Anterior cingulate cortex (tissue), 58 donors: ENCODE measurements at places on chromosomes 7 and 10.

DNA sequence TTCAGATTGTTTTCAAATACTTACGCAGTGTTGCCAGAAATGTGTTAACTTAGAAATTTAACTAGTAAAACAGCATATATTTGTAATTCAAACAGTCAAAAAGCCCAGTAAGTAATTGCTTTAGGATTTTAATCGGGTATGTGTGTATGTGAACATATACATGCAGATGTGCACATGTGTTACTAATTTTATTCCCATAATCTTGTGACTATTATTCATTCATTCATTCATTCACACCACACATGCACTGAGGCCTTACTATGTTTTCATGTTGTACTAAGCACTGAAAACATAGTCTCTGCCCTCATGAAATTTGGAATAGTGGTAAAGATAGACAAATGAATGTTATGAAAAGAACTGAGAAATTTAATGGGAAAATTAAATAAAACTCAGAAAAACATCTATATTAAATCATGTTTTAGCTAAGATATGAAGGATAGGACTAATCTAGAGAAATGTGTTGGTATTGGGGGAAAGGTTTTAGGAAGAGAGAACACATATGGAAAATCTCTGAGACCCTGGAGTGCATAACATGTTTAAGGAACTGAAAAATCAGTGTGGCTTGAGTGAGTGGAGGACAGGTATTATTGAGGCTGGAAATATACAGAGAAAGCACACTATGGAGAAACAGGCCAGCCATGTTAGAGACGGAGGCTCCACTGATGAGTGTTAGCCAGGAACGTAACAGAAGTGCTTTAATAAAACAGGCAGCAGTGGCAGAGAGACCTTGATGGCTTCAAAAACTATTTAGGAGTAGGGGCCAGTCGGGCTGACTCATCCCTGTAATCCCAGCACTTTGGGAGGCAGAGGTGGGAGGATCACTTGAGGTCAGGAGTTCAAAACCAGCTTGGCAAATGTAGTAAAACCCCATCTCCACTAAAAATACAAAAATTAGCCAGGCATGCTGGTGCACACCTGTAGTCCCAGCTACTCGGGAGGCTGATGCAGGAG is 80.3 kb downstream of the HDAC9 start:
- DNase-seq, result no peak

DNA sequence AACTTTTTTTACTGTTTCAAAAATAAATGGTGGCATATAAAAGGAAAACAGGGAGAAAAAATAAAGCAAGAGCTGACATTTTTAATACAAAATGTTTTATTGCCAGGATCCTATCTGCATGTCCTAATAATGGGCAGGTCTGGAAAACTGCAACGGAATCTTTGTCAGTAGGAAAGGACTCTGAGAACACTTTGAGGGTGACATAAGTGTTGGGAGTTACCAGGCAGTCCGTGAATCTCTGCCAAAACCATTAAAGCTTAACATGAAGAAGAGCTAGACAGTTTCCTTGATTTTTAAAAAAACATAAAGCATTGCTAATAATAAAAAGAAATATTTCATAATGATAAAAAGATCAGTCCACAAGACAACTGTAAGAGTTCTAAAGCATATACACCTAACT is 80.7 kb downstream of the AGMO start:
- no peak for DNase-seq

- DNase-seq, result no peak
Observed at GRCh38 chr10:78915190-78915518, 153.6 kb upstream of the ZMIZ1 start.

DNA sequence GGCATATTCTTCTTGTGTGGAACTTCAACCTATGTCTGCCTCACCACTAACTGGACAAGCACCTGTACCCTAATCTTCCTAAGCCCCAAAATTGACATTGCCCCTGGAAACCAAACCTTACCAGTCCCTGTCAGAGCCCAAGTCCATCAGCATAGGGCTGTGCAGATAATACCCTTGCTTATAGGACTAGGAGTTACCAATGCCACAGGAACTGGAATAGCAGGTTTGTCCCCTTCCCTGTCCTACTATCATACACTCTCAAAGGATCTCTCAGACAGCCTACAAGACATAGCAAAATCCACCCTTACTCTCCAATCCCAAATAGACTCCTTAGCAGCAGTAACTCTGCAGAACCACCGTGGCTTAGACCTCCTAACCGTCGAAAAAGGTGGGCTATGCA is 19.8 kb downstream of the ZNF107 start:
- no peak for DNase-seq

- no peak for DNase-seq
Observed at GRCh38 chr10:43404704-43405084, 4.3 kb downstream of the HNRNPF start.

GRCh38 chr7:127900732-127901685 is 130.2 kb downstream of the LRRC4 start:
- no peak for DNase-seq

- DNase-seq, result no peak
Observed at GRCh38 chr10:126221874-126222273, 166.4 kb downstream of the ADAM12 start.
